ENCODE measurements at places on chromosomes 4 and X.

- no peak overlapping the region for H3K27ac ChIP-seq
- DNase-seq = no peak
- H3K4me3 ChIP-seq = no peak overlapping the region
- H3K4me1 ChIP-seq = no peaks in the 10 kb centered on the region
- H3K36me3 ChIP-seq = no peaks in the 10 kb centered on the region
- no peaks in the 10 kb centered on the region for H3K27me3 ChIP-seq
Measured at GRCh38 chrX:11066812-11067211, 44.3 kb upstream of the HCCS start.

GRCh38 chrX:20670611-20671010 lies 403.9 kb upstream of the RPS6KA3 start:
- no peak overlapping the region for H3K4me3 ChIP-seq
- H3K36me3 ChIP-seq = no peaks in the 10 kb centered on the region
- H3K27me3 ChIP-seq = no peaks in the 10 kb centered on the region
- H3K27ac ChIP-seq = no peak overlapping the region

GRCh38 chr4:125489952-125490690 lies 175.4 kb downstream of the FAT4 start:
- H3K27ac ChIP-seq = no peak overlapping the region
- H3K36me3 ChIP-seq = no peaks in the 10 kb centered on the region
- no peak overlapping the region for H3K4me3 ChIP-seq

GRCh38 chr4:44421330-44422065 lies 27.1 kb downstream of the KCTD8 start:
- no peaks in the 10 kb centered on the region for H3K4me1 ChIP-seq
- no peak overlapping the region for H3K27ac ChIP-seq
- H3K36me3 ChIP-seq = no peaks in the 10 kb centered on the region
- DNase-seq = no peak
- no peaks in the 10 kb centered on the region for H3K27me3 ChIP-seq

GRCh38 chr4:173273941-173274340 lies 60.2 kb downstream of the HMGB2 start:
- no peaks in the 10 kb centered on the region for H3K36me3 ChIP-seq
- H3K27me3 ChIP-seq = no peaks in the 10 kb centered on the region
- H3K4me3 ChIP-seq = no peak overlapping the region
- DNase-seq = no peak
- peaks cover under 1% of the 10 kb centered on the region for H3K4me1 ChIP-seq
- no peak overlapping the region for H3K27ac ChIP-seq

DNA sequence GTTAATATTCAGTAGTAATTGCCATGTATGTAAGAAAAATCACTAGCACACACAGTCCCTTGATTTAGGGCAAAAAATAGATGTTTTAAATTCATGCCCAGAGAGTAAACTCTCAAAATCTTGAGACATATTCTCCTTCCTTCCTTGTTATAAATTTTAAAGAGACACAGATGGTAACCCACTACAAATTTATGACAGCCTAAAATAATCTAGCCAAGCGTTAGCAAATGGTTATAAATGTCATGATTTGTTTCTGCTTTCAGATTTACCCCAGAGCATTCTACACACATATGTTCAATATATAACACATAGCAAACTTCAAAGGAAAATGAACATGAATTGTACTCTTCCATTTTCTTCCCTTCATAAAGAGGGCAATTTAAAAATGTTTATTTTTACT lies 540.3 kb downstream of the TLL1 start:
- no peak for DNase-seq
- H3K4me1 ChIP-seq = no peaks in the 10 kb centered on the region
- H3K27ac ChIP-seq = no peak overlapping the region
- H3K27me3 ChIP-seq = no peaks in the 10 kb centered on the region

DNA sequence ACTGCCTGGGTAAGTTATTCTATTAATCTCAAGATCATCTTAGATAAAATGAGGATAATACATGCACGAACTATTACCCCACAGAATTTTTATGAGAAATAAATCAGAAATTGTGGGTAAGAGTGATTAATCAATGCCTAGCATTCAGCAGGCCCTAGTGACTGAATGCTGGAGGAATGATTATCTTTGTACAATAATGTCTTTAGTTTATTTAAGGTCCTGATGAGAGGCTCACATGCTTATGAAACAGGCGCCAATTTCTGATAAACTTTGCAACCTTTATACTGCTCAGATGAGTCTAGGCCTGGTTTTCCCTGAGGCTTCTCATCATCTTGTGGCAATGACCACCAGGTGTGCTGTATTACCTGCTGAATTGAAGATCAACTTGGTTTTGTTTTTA lies 27.8 kb upstream of the BMP2K start:
- H3K27ac ChIP-seq = no peak overlapping the region
- peaks cover 4% of the 10 kb centered on the region for H3K27me3 ChIP-seq
- peaks cover 2% of the 10 kb centered on the region for H3K4me1 ChIP-seq

GRCh38 chr4:82525307-82525911 lies 36.4 kb downstream of the TMEM150C start:
- peaks cover 1% of the 10 kb centered on the region for H3K27me3 ChIP-seq
- H3K4me1 ChIP-seq = no peaks in the 10 kb centered on the region
- no peak overlapping the region for H3K4me3 ChIP-seq
- no peak overlapping the region for H3K27ac ChIP-seq

DNA sequence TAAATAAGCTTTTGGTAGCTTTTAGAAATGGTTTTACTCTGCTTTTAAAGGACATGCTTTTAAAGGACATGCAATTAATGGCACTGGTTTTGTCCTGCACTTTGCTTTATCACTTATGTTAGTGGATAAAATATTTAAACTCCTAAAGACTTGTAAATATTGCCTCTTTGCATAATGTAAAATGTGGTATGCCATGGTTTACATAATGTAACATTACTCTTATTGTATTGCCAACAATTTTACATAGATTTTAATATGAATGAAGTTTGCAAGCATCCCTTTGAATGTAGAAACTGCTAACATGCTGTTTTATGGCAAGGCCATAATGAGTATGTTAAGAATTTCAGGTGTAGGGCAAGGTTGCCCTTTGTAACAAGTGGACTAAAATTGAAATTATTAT lies 118.4 kb downstream of the CHIC1 start:
- no peaks in the 10 kb centered on the region for H3K27me3 ChIP-seq
- H3K27ac ChIP-seq = no peak overlapping the region
- H3K4me1 ChIP-seq = no peaks in the 10 kb centered on the region
- no peak overlapping the region for H3K4me3 ChIP-seq
- H3K36me3 ChIP-seq = no peaks in the 10 kb centered on the region

GRCh38 chr4:165909947-165910346 lies 36.9 kb downstream of the TLL1 start:
- DNase-seq = no peak
- H3K36me3 ChIP-seq = no peaks in the 10 kb centered on the region
- no peaks in the 10 kb centered on the region for H3K27me3 ChIP-seq
- no peaks in the 10 kb centered on the region for H3K4me1 ChIP-seq
